ENCODE measurements at places on chromosomes 7 and 10.
A peak's percentile ranks its signal among the peaks of the same experiment; 100 is the strongest.

- no peak for DNase-seq
These were observed 196.2 kb downstream of the NRG3 start for GRCh38 chr10:82071231-82071630.

DNA sequence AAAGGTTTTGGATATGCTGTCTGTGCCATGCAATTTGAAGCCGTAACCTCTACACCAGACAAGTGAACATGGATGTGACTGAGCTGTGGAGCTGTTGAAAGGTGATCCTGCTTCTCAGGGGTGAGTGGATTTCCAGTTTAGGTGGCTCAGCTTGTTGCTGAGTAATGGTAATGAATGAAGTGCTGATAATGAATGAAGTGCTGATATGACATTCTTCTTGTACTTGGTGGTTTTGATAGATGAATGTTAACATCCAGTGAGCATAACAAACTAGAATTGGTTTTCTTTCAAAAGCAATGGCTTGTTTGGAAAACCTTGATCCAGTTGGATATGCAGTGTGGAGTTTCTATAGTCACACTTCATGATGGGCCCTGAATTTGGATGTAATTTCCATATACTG, 89.7 kb upstream of the FZD8 start:
- no peak for DNase-seq

- DNase-seq = no peak
These were observed 215.3 kb upstream of the RHOBTB1 start for GRCh38 chr10:61159253-61159652.

DNA sequence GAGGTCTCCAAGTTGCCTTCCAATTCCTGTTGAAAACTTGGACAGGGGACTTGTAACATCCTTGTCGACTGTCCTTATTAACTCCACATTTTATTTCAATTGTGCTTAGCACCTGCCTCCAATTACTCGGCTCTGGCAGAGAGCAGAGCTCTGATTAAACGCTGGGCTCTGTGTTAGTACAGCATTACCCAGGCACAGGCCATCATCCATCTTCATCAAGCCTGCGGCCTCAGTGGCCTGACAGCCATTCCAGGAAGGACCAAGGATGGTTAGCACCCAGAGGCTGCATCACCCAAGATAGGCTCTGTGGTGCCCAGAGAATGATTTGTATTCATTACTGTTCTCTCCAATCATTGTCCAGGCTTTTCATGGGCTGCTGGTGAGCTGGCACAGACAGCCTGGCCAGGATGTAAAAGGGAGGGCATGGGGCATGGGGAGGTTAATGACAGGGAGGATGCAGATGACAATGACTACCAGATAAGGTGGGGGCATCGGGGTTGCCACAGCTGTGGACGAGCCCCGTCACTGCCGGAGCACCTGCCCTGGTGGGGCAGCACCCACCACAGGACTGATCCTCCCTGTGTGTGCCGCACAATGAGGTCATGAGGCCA, 123.3 kb downstream of the PTPN20 start:
- DNase-seq = no peak

DNA sequence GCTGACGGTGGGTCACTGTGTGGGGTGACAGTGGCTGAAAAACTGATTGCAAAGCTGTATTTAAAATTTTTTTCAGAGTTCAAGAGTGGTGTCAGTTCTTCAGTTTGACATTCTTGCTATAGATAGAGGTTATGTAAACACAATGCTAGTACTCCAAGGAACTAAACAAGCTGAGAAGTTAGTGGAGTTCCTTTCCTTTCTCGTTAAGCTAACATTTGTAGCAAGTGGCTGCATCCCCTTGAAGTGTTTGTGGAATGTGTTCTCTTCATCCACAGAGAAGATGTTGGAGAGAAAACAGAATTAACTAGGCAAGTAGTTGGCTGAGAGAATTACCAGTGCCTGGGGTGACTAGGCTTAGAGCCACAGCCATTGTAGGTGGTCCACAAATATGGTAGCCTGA, 15.8 kb downstream of the CCNY start:
- DNase-seq = no peak

DNA sequence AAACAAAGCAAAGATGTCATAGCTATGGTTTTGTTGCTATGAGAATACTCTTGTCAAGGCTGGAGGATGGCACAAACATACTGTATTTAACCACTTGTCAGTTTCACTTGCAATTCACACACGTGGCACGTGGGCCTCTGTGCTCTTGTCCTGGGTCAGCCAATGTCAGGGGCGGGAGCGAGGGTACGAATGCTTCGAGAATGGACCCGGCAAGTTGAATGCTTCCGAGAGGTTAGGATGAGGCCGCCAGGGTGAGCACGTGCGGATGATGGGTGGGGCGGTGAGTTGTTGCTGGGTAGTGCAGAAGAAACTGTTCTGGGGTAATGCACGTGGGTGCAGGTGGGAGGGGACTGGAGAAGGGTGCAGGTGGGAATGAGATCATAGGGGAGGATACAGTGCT, 10.4 kb upstream of the OCM2 start:
- DNase-seq = no peak

- no peak for DNase-seq
These were observed 171.2 kb downstream of the PRKAG2 start for GRCh38 chr7:151705636-151706276.

- DNase-seq = no peak
These were observed 88.8 kb downstream of the ZRANB1 start for GRCh38 chr10:125030567-125031197.

GRCh38 chr7:55561690-55562089, 10.6 kb downstream of the VOPP1 start:
- DNase-seq = no peak

- DNase-seq = no peak
These were observed 341.7 kb upstream of the SEMA3D start for GRCh38 chr7:85528581-85528980.

DNA sequence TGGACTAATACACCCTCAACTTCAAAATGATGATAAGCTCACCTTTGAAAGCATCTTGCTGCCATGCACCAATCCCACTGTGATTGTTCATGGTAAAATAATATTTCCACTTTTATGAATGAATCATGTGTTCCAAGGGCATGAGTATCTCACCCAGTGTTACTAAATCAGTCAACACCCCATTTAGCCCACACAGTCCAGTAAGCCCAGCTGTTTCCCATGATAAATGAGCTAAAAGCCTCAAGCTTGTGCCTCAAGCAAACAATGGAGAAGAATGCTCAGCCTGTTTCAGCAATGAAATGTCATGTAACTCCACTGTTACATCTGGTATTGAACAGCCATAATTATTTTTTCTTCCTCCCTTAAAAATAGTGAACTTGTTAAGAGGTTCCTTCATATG, 442.5 kb downstream of the XPNPEP1 start:
- no peak for DNase-seq

GRCh38 chr7:43952028-43952427, 25.8 kb downstream of the UBE2D4 start:
- no peak for DNase-seq

- no peak for DNase-seq
These were observed 44.4 kb downstream of the SCD start for GRCh38 chr10:100391163-100392002.

DNA sequence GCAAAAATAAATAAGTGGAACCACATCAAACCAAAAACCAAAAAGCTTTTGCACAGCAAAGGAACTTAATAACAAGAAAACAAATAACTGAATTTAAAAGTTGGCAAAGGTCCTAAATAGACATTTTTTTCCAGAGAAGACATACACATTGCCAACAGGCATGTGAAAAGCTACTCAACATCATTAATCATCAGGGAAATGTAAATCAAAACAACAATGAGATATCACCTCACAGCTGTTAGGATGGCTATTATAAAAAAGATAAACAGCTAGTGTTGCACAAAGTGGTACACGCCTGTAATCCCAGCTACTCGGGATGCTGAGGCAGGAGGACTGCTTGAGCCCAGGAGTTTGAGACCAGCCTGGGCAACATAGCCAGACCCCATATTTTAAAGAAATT, 2.2 kb upstream of the SUN3 start:
- no peak for DNase-seq

DNA sequence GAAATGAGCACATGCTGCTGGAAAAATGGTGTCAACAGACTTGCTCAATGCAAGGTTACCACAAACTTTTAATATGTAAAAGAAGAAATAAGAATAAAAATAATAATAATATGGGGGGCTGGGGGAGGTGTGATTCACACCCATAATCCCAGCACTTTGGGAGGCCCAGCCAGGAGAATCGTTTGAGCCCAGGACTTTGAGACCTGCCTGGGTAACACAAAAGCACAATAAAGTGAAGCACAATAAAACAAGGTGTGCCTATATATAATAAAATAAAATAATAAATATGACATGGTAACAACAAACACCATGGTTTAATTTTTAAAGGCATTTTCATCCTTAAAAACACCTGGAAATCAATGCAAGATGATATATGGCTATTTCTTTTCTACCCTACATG, 25.1 kb downstream of the EIF3A start:
- no peak for DNase-seq

DNA sequence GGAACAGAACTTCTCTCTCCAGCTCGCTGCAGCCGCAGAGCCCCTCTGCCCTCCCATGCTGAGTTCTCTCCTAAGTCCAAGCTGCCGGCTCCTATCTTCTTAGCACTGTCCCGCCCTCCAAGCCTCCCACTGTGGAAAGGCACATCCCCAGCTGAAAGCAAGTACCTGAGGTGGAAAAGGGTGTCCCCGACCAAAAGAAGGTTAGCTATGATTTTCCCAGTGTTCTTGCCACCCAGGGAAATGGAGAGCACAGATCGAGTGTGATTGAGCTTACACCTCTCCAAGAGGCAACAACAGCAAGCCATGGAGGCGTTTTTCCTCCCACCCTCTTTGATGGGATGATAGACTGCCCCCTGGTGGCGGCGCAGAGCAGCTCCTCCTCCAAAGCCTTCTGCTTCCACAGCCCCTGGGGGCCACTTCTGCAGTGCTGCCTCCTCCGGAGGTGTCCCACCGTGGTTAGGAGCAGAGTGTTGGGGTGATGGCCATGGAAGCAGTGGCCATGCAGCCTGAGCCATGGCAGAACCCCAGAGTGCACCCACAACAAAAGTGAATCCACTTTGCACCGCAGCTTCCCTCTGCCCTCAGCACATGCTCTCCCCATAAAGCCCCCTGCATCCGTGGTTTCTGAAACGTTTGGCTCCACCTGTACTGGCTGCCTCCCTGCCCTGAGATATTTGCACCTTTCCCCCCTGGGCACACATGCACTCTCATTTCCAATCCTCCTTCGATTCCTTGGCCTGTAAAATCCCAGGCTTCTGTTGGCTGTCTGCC, 143.1 kb upstream of the STK17A start:
- peak; percentile 2 for DNase-seq

- DNase-seq = no peak
These were observed 15.5 kb downstream of the BAG3 start for GRCh38 chr10:119666709-119667004.

DNA sequence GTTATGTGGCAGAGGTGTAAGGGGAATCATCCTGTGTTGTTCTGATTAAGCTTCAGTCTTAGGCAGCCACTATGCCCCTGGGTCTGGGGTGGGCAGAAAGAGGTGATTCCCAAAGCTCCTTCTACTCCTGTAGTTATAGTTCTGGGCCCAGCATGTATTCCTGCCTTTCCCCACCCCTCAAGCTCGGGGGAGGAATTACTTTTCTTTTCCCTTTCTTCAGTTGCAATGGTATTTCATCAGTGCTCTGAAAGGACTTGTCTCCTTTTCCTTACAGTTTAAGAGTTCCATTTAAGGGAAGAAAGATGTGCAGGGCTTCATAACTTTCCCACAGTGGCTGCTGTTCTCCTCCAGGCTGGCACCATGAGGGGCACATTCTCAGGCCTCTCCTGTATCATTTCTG, 94.2 kb downstream of the MTPAP start:
- DNase-seq = no peak

GRCh38 chr10:113044016-113044755, 94.1 kb downstream of the TCF7L2 start:
- no peak for DNase-seq

DNA sequence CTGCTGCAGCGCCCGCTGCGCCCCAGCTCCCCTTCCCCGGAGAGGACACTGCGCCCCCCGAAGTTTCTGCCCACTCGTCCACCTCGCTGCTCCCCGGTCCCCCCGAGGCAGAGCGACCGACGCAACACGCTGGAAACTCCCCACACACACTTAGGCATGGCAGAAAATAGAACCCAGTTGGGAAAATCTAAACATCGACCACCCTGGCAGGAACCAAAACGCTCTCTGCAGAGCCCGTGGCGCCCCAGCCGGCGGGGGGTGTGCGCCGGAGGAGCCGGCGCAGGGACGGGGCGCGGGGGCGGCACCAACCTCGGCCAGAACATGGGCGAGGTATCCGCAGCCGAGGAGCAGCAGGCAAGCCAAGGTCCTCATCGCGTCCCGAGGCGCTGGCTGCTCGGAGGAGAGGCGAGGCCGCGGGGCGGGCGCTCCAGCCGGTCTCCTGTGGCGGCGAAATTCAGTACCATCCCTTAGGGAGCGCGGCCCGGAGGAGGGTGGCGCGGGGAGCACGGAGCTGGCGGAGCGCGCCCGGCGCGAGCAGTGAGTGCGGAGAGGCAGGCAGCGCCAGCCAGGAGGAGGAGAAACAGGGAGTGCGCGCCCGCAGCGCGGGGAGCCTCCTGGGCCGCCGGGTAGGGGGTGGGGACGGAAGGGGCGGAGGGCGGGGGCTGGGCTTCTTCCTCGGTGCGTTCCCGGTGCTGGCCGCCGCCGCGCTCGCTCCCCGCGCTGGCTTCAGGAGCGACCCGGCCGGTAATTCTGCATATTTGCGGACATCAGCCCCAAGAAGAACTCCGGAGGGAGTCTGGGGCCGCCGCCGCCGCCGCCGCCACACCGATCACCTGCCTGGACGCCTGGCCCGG, 789 bp downstream of the PDGFA start:
- no peak for DNase-seq

GRCh38 chr10:4763513-4763912, 62.5 kb upstream of the AKR1E2 start:
- DNase-seq = no peak

GRCh38 chr7:29552392-29552791, 11.2 kb upstream of the PRR15 start:
- DNase-seq = no peak

- DNase-seq = no peak
These were observed 234.0 kb downstream of the SNX13 start for GRCh38 chr7:17706275-17706674.

GRCh38 chr10:52486840-52487611, 172.9 kb downstream of the DKK1 start:
- no peak for DNase-seq

- no peak for DNase-seq
These were observed 9.6 kb downstream of the DGKB start for GRCh38 chr7:14892961-14893360.

DNA sequence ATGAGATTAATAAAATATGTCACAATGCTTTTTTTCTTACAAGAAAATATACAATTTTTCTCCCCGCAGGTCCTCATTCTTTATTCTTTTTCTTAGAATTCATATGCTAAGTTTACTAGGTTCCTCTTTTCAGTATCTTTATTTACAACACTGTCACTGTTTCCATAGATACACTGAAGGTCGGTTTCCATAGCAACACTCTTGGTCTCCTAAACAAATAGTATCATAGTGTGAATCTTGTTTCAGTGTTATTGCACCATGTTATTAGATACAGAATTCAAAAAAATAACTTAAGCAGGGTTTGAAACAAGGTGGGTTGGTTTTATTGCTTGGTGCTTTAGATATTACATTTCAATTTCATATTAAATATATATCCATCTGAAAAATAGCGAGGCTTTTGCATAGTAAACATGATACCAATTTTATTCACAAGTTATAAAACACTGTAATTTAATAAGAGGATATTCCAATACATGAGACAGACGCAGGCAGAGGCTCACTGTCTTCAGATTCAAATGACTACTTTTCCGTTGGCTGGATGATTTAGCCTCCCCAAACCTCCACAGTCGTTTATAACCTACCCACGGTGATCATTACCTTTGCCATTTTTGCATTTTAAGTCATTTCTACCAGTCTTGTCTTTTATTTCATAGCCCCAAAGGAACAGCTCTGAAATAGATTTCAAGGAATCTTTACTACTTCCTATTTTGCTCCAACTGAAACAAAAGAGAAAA, 88.9 kb upstream of the KLF6 start:
- no peak for DNase-seq

Data from stimulated activated CD8-positive, alpha-beta memory T cell treated with anti-CD3 and anti-CD28 coated beads, Interleukin-4, amount 100 ng/mL, for 1 hour (primary cell).